Ovary (tissue), 10 donors: ENCODE measurements at places on chromosomes 7 and 10. TPM values are rescaled to one million over a fixed set of nuclear protein-coding genes. Genes with fewer than 3 reads are reported as not detected.

Gene VPS37D
- 7.1 TPM for total RNA-seq

GRCh38 chr10:131260452-131261211 is 50.9 kb downstream of the TCERG1L start:
- H3K36me3 ChIP-seq, result no peaks in the 10 kb centered on the region
- no peaks in the 10 kb centered on the region for H3K4me1 ChIP-seq
- H3K27me3 ChIP-seq, result no peaks in the 10 kb centered on the region
- DNase-seq, result no peak

Gene LGI1
- total RNA-seq, result 0.38 TPM

Gene TMEM196
- total RNA-seq, result not detected

Gene PPP1R3A
- not detected for total RNA-seq

GRCh38 chr10:69065406-69066361 is 22.2 kb upstream of the SRGN start:
- H3K27me3 ChIP-seq, result no peaks in the 10 kb centered on the region
- H3K4me1 ChIP-seq, result peaks cover 1% of the 10 kb centered on the region
- DNase-seq, result no peak
- no peak overlapping the region for H3K4me3 ChIP-seq

DNA sequence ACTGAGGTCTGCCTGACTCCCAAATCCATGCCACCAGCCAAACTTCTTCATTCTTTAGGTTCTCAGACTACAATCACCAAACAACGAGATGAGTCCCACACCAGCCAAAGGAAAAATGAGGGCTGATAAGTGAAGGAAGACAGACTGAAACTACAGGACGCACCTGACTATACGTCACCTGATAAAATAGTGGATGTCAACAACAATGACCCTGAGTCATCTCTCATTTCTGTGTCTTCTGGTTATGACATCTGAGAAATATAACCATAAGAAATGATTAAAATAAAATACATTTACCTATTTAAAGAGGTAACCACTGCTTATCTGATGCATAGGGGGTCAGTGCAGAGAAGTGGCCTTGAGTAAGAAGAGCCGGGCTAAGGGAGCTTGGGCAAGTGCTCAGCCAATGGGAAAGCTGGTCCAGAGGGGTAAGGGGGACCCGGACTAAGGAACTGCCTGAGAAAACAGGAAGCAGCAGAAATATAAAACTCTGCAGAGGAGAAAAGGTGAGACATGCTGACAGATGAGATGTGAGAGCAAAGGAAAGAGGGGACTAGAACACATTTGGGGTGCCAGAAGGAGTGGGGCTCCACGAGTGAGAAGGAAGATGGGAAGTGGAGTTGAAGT is 51.8 kb downstream of the HIPK2 start:
- H3K27ac ChIP-seq, result no peak overlapping the region
- no peaks in the 10 kb centered on the region for H3K27me3 ChIP-seq
- peaks cover 5% of the 10 kb centered on the region for H3K4me1 ChIP-seq
- H3K4me3 ChIP-seq, result no peak overlapping the region
- H3K36me3 ChIP-seq, result no peaks in the 10 kb centered on the region

DNA sequence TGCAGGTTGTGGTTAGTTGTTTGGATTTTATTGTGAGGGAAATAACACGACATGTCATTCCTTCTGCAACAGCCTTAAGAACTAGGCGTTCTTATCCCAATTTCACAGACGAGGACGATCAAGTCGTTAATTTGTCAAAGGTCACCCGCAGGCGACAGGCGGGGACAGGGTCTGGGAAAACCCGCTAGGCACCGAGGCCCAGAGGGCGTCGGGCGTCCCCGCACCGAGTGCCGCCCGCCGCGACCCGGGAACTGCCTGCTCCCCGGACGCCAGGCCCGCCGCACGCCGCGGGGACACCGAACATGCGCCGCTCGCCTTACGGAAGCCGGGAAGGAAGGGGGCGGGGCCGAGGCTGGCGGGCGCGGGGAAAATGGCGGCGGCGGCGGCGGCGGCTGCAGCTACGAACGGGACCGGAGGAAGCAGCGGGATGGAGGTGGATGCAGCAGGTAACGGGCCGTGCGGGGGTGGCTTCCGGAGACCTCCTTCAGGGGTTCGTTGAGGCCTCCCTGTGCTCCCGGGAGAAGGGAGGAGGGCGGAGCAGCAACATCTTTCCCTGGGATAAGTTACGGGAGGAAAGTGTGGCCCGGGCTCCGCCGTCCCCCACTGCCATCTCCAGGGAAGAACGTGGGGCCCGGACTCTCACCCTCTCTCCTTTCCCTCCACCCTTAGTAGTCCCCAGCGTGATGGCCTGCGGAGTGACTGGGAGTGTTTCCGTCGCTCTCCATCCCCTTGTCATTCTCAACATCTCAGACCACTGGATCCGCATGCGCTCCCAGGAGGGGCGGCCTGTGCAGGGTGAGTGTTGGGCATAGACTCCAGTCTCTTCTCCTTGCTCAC is at the start of gene COPS6:
Gene COPS6 (plus strand): TSS at position 349 of the 837 bp plus-strand sequence. CDS start 22 bp downstream, at position 371.
- no peaks in the 10 kb centered on the region for H3K27me3 ChIP-seq
- H3K36me3 ChIP-seq, result no peaks in the 10 kb centered on the region
- peak within 1 kb of the TSS; percentile 69 for H3K4me3 ChIP-seq
- peak; percentile 81 for DNase-seq

GRCh38 chr10:128825626-128826025 is 641.4 kb upstream of the MGMT start:
- no peaks in the 10 kb centered on the region for H3K36me3 ChIP-seq
- DNase-seq, result no peak
- H3K4me1 ChIP-seq, result no peaks in the 10 kb centered on the region
- H3K27ac ChIP-seq, result no peak overlapping the region
- no peak overlapping the region for H3K4me3 ChIP-seq

DNA sequence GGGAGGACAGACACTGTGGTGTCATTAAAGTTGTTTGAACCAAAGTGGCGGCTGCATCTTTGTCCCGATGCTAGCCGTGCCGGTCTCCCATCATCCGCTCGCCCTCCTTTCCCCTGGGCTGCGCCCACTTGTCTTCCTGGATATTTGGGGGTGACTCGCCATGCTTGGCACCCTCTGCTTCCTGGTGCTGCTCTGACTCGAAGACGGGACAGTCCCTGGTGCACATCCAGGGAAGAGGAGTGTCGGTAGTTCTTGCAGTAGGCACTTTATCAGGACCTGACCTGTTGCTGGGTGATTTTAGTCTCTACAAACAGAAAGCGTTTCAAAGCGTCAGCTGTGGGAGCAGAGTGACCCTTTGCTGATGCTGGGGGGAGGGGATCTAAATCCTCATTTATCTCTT is 68.3 kb upstream of the DNAJB6 start:
- no peak overlapping the region for H3K27ac ChIP-seq
- peaks cover 4% of the 10 kb centered on the region for H3K4me1 ChIP-seq
- no peaks in the 10 kb centered on the region for H3K36me3 ChIP-seq
- H3K4me3 ChIP-seq, result no peak overlapping the region
